ENCODE measurements at places on chromosomes 16 and 17.

DNA sequence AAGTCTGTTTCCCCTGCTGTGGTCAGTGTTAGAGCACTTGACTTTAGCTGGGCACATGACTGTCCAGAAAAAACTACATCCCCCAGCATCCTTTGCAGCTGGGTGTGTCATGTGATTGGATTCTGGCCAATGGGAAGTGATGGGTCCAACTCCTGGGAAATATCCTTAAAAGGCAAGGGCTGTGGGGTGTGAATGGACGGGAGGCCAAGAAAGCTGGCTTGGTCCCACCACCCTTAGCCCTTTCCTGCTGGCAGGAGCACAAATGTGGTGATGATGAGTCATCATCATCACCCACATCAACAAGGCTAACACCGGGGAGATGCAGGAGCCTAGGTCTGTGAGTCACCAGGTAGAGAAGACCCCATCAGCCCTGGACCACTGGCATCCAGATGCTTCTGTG lies 341.7 kb downstream of the C16orf95 start:
- no peak for DNase-seq

GRCh38 chr17:31604936-31605335 lies 213.5 kb downstream of the RAB11FIP4 start:
- no peak for DNase-seq

DNA sequence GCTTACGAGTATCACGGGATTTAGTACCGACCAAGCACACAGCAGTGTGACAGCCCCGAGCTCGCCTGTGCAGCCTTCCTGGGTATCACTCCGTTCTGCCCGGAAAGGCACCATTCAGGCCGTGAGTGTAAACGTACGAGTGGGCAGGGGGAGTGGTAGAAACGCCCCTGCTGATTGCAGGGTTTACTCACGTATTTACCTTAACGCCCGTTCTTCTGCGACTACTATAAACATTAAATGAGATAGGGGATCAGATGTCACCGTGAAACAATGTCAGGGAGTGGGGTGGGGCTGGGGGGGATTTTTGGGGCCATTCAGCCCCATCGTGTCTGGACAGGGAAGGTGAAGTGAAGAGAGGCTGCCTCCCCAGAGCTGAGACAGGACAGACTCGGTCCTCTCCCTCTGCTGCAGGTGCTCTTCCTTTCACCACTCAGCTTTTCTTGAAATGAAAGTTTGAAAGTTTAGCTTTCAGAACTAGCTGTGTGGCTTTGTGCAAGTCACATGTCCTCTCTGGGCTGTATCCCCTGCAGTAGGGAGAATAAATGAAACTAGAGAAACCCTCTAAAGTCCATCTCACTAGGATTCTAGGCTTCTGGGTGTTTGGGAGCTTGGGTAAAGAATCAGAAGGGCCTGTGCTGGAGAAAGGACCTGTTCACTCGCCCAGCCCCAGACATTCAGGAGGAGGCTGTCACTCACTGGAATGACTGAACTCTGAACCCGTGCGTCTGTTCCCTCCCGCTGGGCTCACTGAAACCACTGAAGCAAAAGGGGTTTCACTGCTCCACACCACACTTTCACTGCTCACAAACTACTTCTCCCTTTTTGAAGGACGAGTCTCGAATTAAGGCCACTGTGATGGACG lies 66.7 kb downstream of the RPA1 start:
- DNase-seq, result no peak

DNA sequence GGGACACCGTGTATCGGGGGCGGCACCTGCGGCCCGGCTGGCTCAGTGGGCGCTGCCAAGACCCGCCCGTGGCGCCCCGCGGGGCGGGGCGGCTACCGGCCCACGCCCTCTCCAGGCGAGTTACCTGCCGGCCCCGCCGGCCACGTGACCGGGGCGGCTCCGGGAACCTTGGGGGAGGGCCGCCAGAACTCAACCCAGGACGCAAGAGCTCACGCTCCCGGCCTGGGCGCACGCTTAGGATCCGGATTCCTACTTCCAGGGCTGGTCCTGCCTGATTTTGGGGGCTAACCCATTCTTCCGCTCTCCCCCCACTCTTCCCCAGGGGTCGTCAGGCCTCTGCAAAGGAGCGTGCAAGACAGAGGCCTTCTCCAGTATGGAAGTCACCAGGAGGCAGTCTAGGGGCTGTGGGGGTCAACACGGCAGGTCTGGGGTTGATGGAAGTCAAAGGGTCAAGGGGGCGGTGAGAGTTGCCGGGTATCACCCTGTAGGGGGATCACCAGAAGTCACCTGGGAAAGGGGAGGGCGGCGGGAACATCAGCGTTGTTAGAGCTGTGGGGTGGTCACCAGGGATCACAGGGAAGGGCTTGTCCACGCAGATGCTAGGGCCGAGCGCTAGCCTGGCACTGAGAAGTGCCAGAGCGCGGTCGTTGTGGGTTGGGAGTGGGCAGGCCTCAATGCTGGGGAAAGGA lies 354 bp upstream of the ESRP2 start:
- no peak for DNase-seq

GRCh38 chr17:76575570-76575969 lies 10.1 kb downstream of the ST6GALNAC2 start:
- DNase-seq, result no peak

DNA sequence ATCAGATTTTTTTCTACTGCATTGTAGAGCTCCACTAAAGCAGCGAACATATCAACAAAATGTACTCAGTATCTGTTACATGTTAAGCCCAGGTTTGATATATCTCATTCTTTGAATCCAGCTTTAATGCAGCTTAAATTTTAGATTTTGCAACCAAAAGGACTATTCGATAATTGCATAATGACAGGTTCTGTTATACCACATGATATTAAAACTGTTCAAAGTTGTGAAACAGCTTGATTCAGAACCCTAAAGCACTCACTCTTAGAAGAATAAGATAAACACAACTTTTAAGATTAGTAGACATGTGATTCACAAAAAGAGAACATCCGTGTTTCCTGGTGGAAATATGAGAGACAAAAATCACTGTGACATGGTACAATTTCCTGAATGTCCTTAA lies 427.9 kb downstream of the CDH11 start:
- no peak for DNase-seq

DNA sequence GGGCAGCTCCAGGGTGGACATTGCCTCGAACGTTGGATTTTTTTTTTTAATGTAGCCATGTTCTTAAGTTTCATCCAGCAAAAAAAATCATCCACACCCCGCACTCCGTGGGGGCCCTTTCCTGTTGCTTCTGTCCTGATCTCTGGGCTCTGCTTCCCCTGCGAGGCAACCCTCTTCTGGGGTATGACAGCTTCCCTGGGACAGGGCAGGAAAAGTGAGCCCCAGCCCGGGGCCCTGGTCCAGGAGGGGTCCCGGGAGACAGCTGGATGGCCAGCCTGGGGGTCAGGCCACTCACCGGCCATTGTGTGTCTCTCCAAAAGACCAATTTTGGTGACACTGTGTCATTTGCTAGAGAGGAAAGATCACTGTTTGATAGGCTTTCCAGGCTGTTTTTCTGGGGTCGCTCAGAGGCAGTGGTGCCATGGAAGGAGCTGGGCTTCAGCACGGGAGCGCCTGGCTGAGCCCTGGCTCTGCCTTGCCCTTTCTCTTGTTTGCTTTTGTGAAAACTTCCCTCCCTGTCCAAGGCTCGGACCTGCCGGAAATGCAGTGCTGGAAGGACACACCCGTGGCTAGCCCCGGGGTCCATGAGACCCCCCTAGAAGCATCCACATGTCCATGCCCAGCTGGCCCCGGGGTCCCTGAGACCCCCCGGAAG lies 41.0 kb upstream of the CHMP6 start:
- no peak for DNase-seq

- no peak for DNase-seq
Observed at GRCh38 chr16:14106457-14106856, 35.3 kb downstream of the MRTFB start.

DNA sequence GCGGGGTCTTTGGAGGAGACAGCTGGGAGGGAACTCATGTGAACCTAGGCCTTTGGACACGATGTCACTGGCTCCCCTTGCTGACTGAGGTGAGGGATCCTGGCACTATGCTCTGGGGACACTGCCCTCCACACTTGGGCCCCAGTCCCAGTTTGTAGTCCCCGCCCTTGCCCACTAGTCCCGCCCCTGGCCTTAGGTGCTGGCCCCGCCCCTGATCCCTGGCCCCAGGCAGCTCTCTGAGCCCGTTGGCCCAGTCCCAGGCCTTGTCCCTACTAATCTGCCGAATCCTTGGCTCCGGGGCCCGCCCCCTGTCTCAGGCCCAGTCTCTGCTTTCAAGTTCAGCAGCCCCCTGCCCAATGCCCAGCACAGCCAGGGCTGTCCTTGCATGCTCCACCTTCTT lies 61.0 kb downstream of the SMPD3 start:
- DNase-seq, result no peak

- no peak for DNase-seq
Observed at GRCh38 chr16:31131841-31132271, 3.7 kb downstream of the PRSS8 start.

DNA sequence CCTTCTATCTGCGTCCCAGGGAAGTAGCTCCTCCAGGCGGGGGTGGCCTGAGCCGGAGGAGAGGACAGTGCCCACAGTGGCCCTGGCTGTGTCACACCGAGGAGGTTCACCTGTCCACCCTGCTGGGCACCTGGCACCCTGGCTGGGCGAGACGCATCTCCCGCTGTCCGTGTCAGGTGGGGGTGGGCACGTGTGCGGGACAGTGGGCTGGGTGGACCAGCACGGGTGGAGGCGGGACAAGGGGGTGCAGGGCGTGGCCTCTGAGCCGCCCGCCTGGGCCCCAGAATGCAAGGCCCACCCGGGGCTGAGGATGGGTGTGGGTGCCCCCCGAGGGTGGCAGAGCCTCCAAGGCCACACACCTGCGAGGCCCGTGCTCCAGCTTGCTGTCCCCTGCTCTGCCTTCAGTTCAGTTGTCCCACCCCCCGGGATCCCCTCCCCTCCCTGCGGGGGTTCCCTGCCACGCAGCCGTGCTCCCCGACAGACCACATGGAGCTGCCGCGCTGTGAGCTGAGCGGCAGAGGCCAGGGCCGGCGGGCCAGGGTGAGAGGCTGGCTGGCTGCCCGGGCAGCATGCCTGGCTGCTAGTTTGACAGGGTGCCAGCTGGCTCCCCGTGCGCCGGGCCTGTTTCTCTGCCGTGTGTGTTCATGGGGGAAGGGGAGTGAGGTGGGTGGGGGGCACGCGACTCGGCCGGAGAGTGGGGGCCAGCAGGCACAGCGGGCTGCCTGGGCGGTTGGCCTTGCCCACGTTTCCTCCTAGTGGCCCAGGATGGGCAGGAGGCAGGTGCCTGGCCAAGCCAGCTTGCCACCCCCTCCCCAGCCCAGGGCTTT lies 33.9 kb downstream of the BAHCC1 start:
- DNase-seq, result no peak

- no peak for DNase-seq
Observed at GRCh38 chr17:57746221-57746620, 1.1 kb upstream of the CCDC182 start.

GRCh38 chr16:7888411-7888810 lies 555.8 kb downstream of the RBFOX1 start:
- no peak for DNase-seq

GRCh38 chr17:73305845-73306836 lies 5.7 kb downstream of the CDC42EP4 start:
- no peak for DNase-seq

- no peak for DNase-seq
Observed at GRCh38 chr16:76885776-76886537, 305.0 kb upstream of the MON1B start.

Measured in T-cell (primary cell).